Esophagus squamous epithelium (tissue), 5 donors: ENCODE measurements at places on chromosomes 5 and 9.

DNA sequence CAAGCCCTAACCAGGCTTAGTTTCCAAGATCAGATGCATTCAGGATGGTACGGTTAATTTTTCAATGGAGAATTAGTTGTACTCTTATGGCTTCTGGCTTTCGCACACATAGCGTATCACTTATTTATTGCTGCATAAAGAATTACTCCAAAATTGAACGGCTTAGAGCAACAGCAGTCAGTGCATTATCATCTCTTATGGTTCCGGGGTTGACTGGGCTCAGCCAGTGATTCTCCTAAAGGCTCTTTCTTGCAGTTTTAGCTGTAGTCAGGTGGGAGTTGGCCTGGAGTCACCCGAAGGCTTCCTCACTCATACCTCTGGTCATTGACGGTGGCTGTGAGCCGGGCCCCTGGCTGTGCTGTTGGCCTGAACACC lies 595 bp upstream of the GRHPR start:
- DNase-seq, result no peak

GRCh38 chr5:103262422-103262871 lies 3.9 kb downstream of the MACIR start:
- DNase-seq, result no peak

GRCh38 chr5:66340786-66341185 lies 196.7 kb downstream of the SREK1 start:
- DNase-seq, result no peak

GRCh38 chr5:68918306-68918705 lies 175.5 kb upstream of the SLC30A5 start:
- no peak for DNase-seq

- no peak for DNase-seq
Observed at GRCh38 chr5:81718300-81718699, 32.6 kb downstream of the SSBP2 start.
